DMS79 treated with DMSO at 0.1 percent for 48 hours (cell line): ENCODE measurements at places on chromosomes 3 and 15.

DNA sequence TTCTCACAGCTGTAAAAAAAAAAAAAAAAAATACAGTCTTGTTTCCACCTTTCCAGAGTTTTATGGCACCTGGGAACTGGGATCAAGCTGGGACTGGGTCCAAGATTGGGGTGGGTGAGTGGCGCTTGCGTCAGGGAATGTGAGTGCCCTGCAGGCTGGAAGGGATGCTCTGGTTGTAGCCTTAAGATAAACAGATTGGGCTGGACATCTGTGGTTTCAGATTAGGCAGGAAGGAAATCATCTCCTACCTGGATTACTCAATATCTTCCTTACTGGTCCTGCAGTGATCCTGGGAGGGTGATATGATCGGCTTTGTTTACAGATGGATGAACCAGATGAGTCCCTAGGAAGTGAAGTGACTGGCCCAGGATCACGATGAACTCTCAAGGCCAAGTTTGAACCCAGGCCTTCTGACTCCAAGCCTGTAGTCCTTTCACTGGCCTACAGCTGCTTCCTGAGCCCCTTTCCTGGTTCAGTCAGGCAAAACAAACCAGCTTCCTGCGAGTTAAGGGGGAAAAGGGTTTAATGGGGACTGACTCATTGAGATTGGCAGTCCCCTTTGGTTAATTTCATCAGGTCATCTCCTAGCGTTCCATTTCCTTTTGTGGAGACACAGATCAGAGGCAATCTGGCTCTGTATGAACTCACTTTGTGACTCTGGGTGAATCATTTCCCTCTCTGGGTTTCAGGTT is 179.8 kb downstream of the THSD4 start:
- DNase-seq: no peak

- DNase-seq: no peak
Measured at GRCh38 chr15:78968539-78969271, 23.9 kb upstream of the CTSH start.

- DNase-seq: no peak
Measured at GRCh38 chr15:88089731-88090130, 166.8 kb downstream of the NTRK3 start.

DNA sequence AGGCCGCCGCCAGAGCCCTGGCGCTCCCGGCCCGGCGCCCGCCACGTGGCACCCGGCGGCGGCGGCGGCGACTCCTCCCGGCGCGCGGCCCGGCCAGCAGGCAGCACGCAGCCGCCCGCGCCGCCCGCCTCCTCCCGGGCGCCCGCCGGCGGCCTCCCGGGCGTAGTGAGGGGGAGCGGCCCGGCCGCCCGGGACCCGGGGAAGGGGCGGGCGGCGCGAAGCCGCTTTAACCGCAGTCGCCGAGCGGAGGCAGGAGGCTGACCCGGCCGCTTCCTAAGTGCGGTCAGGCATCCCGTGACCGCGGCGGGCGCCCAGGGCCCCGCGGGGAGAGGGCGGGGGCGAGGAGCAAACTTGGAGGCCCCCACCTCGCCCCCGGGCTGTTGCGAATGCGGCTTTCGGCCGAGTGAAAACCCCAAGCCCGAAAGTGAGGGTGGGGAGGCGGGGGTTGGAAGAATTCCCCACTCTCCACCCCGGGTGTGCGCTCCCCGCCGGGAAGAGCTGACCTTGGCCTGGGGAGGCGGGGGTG is 1.7 kb upstream of the HES1 start:
- no peak for DNase-seq

DNA sequence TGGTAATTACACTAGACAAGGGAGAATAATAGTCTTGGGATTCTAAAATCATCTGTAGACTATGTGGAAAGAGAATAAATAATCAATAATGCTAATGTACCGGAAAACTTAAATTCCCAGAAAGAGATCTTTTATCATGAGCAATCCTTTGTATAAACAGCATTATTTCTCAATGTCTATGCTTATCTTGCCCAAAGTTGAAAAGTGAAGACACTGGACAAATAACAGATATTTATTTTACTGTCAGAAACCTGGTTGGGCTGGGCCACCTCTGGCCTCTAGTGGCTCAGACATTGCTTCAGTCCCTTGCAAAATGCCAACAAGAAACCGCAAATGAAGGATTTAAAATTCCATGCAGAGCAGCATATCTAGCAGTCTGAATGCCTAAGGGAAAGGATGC is 409.9 kb downstream of the FHIT start:
- no peak for DNase-seq

GRCh38 chr3:43146599-43146998 is 40.7 kb upstream of the POMGNT2 start:
- no peak for DNase-seq

- no peak for DNase-seq
Measured at GRCh38 chr3:63973406-63973805, 49.9 kb downstream of the PSMD6 start.

DNA sequence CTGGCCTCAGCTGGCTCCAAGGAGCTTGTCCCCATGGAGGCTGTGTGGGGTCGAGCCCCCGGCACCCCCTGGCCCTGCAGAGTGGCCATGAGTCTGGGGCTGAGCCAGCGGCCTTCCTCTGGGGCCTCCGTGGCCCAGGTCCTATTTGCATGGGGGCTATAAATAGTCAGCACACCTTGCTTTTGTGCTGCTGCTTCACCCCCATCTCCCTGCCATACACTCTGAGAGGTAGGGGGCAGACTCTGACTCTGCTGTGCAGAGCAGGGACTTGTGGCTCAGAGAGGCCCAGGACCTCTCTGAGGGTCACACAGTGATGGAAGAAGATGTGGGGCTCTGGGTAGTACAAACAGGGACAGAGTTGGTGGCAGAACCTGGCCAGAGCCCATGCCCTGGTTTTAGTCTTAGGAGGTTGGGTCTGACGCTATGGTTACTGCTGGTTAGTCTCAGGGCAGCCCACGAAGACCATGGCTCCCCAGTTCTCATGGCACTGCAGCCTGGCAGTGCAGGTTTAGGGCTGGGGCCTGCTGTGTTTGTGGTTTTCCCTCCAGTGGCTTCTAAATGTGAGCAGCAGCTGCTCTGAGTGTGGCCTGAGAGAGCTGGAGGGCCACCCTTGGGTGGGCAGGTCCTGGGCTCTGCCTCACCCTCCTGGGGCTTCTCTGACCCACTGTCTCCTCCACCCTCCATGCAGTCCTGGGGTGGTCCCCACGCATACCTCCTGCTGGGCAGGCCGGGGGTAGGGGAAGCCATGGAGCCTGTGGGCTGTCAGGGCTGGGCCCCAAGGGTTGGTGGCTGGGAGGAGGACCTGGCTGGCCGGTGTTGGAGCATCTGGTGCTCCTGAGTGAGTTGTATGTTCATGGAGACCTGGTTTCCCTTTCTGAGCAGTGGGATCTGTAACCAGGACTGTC is 13.6 kb downstream of the PRKCD start:
- no peak for DNase-seq
